ENCODE measurements at places on chromosomes 3 and 15. TPM values are rescaled to one million over a fixed set of nuclear protein-coding genes. Genes with fewer than 3 reads are reported as not detected.
A peak's percentile ranks its signal among the peaks of the same experiment; 100 is the strongest.

DNA sequence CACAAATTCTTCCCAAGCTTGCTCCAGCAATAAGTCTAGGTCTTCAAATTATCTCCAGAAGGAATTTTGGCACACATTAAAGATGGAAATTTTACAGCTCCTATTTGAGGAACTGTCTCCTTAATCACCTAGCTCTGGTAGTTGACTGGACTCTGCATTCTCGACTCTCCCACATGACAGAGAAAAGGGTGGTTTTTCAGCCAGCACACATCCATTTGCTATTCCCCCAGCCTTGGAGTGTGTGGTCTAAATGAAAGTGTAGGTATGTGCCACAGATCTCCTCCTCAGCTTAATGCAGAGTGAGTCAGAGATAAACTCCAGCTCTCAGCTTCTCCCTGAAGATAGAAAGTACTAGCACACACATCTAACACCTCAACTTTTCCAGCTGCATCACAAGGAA, 62.2 kb upstream of the ALCAM start:
- no peak overlapping the region for H3K27ac ChIP-seq
- H3K36me3 ChIP-seq, result no peaks in the 10 kb centered on the region
- no peaks in the 10 kb centered on the region for H3K4me1 ChIP-seq
- no peak overlapping the region for H3K4me3 ChIP-seq

Gene P2RY1
- total RNA-seq, result 1.1 TPM

- H3K27me3 ChIP-seq, result peaks cover 11% of the 10 kb centered on the region
- peaks cover 15% of the 10 kb centered on the region for H3K4me1 ChIP-seq
- DNase-seq, result no peak
- H3K36me3 ChIP-seq, result no peaks in the 10 kb centered on the region
- H3K27ac ChIP-seq, result peak overlapping the region; percentile 41
Observed at GRCh38 chr3:184566441-184567414, 5.1 kb downstream of the EPHB3 start.

Gene TEX9
- not detected for total RNA-seq

Gene SPINT1
- not detected for total RNA-seq

GRCh38 chr3:112409041-112409440, 76.1 kb downstream of the CD200 start:
- DNase-seq, result no peak
- no peaks in the 10 kb centered on the region for H3K36me3 ChIP-seq
- no peaks in the 10 kb centered on the region for H3K4me1 ChIP-seq
- H3K4me3 ChIP-seq, result no peak overlapping the region
- H3K27ac ChIP-seq, result no peak overlapping the region
- no peaks in the 10 kb centered on the region for H3K27me3 ChIP-seq

Measured in gastrocnemius medialis (tissue), 4 donors.